Islet precursor cell (in vitro differentiated cells): ENCODE measurements at places on chromosomes 5 and 9.

DNA sequence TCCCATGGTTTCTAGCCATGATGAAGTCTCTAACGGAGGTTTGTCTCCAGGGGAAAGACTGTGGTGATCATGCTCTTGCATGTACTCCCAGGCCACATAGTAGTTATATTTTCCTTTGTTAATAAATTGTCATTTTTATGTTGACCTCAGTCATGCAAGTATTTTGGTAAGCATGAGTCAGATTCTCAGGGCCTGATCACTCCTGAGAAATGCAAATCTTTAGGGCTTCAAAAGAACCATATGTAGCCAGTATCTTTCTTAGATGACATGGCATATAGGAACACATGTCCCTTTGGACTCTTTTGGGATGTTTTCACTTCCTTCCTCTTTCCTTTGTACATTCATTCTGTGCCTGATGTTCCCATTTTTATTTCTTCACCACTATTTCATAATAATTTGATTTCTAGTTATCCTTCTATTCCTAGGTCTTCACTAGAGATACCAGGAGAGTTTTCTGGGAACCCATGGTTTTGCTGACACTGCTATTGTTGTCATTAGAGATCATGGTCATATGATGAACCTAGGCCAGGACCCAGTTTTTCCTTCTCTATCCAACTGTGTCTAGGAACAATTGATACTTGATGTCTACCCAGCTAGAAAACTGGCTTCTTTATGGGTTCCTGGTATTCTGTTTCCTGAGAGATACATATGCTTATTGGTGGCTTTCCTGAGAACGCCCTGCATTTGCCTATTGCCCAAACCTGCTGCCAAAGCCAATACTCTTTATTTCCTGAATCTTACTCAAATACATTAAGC, 248.1 kb upstream of the NREP start:
- no peak for DNase-seq

DNA sequence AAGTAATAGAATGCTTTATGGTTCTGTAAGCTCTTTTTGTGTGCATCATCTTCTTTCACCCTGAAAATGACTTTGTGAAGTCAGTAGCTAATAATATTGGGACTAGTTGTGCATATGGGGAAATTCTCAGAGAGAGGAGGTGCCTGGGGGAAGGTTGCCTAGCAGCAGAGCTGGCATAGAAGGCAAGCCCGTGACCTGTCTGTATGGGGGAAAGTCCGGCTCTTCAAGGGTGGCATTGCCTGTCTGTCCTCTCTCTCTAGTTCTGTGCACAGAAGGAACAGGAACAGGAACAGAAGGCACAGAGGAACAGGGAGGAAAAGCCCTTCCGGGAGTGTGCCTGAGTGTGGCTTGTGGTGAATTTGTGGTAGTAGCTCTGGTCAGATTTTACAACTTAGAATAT, 33.1 kb downstream of the SH3GL2 start:
- no peak for DNase-seq

GRCh38 chr5:5165541-5166002, 25.4 kb downstream of the ADAMTS16 start:
- DNase-seq = no peak

DNA sequence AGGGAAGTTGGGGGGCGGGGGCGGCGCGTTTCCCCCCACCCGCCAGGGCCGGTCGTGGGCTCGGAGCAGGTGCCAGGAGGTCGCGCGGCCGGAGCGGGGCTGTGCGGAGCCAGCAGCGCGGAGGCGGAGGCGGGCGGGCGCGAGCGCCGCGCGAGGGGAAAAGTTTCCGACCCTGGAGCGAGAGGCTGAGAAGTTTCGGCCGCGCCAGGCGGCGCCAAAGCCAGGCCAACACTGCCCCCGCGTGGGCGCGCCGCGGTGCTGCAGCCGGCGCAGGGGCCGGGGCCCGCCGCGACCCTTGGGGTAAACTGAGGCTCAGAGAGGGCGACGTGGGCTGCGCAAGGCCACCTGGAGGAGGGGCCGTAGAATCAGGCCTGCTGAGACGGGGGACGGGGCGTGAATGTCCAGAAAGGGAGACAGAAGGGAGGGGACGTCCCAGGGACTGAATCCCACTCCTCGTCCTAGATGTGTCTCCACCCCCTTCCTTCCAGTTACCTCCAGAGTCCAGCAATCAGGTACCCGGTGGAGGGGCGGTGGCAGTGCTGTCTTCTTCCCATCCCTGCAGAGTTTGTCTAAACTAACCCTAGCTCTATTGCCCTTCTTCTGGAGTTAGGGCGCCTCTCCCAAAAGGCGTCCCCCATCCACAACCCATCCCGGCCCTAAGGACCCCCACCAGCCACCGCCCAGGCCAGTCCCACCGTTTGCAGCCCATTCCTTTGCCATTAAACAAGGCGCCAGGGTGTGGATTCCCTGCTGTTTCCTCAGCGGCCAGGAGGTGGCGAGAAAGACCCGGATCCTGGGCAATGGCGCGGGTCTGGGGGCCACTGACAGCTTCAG, 10.2 kb downstream of the C9orf50 start:
- peak; percentile 93 for DNase-seq

GRCh38 chr5:98599016-98599415, 174.4 kb upstream of the RGMB start:
- no peak for DNase-seq

DNA sequence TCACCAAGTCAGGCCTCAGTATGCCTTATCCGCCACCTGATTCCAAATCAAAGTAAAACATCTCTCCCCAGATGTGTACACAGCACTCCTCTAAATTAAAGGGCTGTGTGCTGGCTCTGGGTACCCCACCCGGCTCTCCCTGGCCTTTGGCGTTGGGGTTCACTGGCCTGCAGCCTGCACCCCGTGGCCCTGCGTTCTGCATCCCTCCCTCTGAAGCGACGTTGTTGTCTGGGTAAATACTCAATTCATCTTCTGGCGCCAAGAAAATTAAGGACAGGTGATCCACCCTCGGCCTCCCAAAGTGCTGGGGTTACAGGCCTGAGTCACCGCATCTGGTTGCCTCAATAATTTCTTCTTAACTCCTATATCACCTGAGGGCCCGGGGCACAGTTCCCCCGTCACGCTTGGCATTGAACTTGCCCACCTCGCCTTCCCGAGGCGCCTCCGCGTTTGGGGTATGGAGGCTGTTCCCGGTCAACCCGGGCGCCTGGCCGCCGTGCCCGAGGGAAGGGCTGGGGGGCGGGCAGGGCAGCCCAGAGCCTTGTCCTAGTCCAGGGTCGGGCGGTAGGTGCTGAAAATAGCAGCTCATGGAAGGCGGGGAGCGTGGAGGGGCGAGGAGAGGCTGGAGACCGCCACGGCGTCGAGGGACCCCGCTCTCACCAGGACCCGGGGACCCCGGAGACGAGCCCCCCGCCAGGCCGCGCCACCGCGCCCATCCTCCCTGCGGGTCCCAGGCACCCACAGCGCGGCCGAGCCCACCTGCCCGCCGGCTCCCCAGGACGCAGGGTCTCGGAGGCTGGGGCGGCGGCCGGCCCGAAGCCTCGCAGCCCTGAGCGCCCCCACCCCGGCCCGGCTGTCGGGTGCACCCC, 531 bp downstream of the ABO start:
- no peak for DNase-seq

DNA sequence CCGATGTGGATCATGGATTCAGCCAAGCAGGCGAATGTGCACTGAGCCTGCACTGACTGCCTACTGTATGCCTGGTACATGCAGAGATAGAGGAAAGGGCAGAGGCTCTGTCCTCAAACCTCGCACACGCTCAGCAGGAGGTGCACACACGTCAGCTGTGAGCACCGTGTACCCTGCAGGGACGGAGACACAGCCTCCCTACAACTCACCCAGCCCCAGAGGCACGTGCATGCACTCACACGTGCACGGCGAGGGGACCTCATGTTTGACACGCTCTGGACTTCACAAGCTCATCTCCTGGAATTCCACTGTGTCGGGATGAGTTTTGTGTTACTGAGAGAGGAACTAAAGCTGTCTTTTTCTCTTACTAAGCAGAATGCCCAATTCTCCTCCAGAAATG, 48.4 kb downstream of the IRX2 start:
- peak; percentile 34 for DNase-seq

DNA sequence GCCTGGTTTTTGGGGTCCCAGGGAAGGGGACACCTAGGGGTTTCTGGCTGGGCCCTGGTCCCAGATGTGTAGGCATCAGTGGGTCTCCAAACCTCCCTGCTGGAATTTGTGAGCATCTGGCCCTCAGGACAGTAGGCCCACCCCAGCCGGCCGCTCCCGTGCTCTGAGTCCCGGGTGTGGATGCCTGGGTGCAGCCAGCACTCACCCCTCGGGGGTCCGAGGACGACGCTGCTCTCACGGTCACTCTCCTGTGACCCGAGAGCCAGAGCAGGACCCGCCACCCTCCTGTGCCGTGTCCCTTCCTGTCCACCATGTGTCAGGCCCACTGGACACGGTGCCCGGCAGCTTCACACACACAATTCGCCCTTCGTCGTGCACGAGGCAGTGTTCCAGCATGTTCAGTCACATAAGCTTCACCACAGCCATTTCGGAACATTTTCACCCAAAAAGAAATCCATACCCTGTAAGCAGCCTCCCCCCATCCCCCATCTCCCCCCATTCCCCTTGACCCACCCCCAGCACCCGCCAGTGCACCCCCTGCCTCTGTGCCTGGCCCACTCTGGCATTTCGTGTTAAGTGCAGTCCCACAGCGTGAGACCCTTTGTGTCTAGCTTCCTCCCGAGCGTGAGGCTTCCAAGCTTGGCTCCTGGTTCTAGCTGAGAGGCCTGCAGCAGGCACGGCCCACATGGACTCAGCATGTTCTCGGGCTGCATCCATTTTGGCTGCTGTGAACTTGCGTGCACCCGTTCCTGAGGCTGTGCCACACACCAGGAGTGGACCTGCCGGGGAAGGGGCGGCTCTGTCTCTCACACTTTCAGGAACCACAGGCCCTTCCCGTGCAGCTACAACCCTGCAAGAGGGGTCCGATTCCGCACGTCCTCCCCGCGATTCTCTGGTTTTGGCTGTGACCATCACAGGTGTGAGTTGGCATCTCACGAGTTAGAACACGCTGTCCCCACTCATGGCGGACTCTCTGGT, 40.5 kb downstream of the NKD2 start:
- DNase-seq = no peak

DNA sequence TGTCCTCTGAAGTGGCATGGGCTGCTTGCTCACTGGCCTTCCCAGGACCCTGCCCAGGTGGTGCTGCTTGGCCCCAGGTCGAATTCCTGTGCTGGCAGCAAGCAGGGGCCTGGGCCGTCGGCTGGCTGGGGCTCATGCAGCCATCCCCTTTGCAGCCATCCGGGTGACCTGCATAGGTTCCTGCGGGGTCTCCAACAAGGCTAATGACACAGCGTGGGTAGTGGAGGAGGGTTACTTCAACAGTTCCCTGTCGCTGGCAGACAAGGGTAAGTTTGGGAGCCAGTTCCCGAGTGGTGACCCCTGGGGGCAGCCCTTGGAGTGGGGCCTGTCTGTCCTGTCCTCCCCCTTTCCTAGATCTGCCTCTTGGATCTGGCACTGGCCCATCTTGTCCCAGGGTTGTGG, 6.1 kb upstream of the EHMT1 start:
- no peak for DNase-seq

GRCh38 chr5:24609706-24610105, 35.1 kb downstream of the CDH10 start:
- DNase-seq = no peak
